ENCODE measurements at places on chromosomes 5 and 9.
A peak's percentile ranks its signal among the peaks of the same experiment; 100 is the strongest.

GRCh38 chr9:112620388-112620787 lies 97.5 kb downstream of the INIP start:
- DNase-seq: no peak

DNA sequence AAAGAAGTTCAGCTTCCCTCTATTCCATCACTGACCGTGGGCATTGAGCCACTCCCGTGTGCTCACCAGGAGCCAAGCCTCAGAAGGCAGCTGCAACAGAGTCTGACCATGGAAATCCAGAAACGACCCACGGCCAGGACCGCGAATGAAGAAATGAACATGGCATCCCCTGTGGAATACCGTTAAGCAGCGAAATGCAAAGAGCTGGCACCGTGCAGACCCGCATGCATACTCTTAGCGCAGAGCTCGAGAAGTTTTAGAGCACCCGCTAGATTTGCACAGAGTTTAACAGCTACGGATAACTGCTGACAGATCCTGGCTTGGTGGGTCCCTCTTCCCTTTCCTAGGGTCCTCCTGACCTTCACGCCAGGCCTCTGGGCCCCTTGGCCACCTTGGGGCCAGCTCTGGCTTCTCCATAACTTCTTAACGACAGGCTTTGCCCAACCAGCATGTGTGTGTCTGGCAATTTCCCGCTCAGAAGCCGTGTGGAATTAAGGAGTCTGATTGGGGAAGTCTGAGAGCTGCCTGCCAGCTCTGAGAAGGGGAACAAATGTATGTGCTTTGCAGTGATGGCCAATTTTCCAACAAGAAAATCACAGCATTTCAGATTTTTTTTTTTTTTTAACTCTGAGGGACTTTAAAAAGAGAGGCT lies 75.3 kb upstream of the COL5A1 start:
- no peak for DNase-seq

DNA sequence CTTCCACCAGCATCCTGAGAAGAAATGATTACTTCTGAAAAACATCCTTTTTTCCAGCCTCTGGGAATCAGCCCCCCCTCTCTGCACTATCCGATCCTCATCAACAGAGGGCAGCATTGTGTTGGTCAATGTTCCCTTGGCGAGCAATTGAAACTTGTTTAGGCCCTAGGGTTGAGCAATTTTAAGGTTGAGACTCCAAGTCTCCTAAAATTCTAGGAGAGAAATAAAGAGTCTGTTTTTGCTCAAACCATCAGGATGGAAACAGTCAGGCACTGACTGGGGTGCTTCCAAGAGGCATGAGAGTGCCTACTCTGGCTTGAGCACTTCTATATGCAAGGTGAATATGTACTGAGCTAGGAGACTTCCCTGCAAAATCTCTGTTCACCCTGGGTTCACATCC lies 12.4 kb upstream of the CYFIP2 start:
- peak; percentile 11 for DNase-seq

GRCh38 chr9:23962101-23962500 lies 136.1 kb upstream of the ELAVL2 start:
- DNase-seq: no peak

- DNase-seq: peak; percentile 65
Observed at GRCh38 chr9:124869986-124870560, 8.1 kb downstream of the ARPC5L start.

DNA sequence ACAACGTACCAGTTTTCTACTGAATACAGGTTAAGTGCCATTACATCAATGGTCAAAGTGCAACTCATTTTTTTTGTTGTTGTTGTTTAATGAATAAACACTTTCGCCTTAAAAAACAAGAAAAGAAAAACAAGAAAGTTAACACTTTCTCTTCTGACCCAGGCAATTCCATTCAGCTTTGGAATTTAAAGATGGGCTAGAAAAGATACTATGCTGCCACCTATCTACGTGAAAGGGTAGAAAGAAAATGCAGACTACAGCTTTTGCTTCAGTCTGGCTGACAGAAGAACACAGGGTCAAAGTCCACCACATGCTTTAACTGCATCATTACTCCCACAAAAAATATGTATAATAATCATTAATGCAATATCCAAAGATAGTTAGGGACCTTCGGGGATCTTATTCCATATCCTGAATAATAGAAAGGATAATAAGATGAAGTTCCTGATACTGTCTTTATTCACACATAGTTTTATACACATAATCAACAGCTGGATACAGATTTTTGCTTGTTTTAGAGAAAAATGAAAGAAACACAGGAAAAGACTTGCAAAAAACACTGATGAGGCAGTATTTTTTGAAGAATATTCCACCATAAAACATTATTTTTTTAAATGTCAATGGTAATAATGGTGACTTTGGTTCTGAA lies 40.4 kb downstream of the ZDHHC21 start:
- DNase-seq: peak; percentile 50

DNA sequence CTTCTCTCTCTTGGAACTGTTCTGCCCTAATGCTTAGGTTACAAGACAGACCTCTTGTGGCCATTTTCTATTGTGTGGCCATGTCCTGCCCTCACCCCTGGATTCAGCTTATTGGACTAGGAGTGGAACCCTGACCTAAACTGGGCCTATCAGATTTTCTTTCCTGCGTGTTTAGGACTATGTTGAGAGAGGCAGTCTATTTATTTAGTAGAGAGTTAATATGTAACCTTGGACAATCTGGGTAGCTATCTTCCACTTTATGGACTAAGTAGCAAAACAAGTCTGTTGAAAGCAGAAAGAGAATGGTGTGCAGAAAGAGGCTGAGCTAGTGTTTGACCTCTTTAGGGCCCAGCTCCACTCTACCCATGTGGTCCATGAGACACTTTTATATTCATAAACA lies 82.6 kb upstream of the SMIM32 start:
- no peak for DNase-seq

DNA sequence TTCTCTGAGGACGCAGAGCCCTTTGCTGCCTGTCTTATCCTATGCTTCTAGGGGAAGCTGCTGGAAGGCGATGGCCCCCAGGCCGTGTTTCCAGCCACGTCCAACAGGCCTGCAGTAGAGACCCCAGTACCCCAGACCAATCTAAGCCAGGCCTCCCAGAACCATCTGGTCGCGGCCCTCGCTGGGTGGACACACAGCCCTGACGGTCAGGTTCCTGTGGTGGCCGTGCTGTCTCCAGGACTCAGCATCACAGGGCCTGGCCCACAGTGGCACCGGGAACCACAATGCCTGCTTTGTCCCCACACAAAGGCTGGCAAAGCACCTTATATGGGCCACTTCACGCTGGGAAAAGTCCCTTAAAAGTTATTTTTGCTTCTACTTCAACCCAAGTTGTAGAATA lies 44.5 kb downstream of the SEMA4D start:
- DNase-seq: no peak

DNA sequence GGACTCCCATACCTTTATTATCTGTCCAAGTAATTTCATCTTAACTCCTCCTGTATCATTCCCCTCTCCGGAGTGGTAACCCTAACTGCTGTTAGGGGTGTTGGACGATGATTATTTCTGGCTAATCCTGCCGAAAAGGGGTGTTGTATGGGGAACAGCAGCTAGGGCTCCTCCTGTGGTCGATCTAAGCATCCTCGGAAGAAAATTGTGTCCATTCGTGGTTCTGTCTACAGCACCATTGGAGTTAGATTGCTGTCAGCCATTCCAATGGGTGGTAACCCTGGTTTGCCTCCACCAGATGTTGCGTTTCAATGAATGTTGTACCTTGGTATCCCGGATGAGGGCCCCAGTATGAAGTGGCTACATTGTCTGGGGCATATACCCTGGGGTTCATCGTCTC lies 35.6 kb upstream of the LMNB1 start:
- DNase-seq: no peak

DNA sequence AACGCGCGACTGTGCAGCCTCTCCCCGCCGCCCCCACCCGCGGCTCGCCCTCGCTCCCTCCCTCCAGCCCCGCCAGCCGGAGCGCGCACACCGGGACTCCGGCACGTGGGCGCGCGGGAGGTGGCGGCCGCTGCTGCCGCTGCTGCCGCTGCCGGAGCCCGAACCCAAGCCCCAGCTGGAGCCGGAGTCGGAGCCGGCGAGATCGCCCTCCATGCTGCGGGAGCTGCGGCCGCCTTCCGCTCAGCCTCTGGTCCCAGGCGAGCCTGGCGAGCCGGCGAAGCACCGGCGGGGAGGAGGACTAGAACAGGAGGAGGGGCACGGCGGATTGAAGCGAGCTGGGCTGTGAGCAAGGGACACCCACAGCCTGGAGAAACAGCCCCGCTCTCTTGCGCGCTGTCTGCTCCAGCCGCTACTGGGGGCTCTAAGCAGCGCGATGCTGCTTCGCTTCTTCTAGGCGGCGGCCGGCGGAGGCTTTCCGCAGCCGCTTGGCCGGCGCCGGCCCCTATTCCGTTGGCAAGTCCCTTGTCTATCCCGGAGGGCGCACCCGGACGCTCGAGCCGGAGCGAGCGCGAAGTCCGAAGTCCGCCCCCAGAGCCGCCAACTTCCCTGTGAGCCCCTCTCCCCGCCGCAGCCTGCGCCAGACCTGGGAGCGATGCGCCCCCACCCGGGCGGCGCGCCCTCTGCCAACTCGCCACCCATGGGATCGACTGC lies 598.7 kb upstream of the SGCD start:
- peak; percentile 26 for DNase-seq
